ENCODE measurements at places on chromosomes 6 and 20. TPM values are rescaled to one million over a fixed set of nuclear protein-coding genes. Genes with fewer than 3 reads are reported as not detected.

- peak overlapping the region; percentile 92 for H3K27ac ChIP-seq
- H3K4me1 ChIP-seq: peaks cover 7% of the 10 kb centered on the region
- H3K4me3 ChIP-seq: no peak overlapping the region
- peak; percentile 64 for DNase-seq
Measured at GRCh38 chr6:71287038-71287437, 1.6 kb upstream of the OGFRL1 start.

GRCh38 chr6:97674802-97675201 lies 391.8 kb upstream of the MMS22L start:
- H3K4me1 ChIP-seq: no peaks in the 10 kb centered on the region
- H3K27ac ChIP-seq: no peak overlapping the region
- H3K4me3 ChIP-seq: no peak overlapping the region
- no peaks in the 10 kb centered on the region for H3K36me3 ChIP-seq

- no peaks in the 10 kb centered on the region for H3K36me3 ChIP-seq
- H3K4me1 ChIP-seq: peaks cover 11% of the 10 kb centered on the region
- no peaks in the 10 kb centered on the region for H3K27me3 ChIP-seq
- DNase-seq: peak; percentile 92
- peak within 1 kb of the TSS; percentile 96 for H3K27ac ChIP-seq
- H3K4me3 ChIP-seq: peak within 1 kb of the TSS; percentile 98
Measured at GRCh38 chr6:158819213-158819976, at the start of gene EZR. EZR (minus strand) TSS chr6:158819368; CDS start chr6:158818093, 1,275 bp downstream.

DNA sequence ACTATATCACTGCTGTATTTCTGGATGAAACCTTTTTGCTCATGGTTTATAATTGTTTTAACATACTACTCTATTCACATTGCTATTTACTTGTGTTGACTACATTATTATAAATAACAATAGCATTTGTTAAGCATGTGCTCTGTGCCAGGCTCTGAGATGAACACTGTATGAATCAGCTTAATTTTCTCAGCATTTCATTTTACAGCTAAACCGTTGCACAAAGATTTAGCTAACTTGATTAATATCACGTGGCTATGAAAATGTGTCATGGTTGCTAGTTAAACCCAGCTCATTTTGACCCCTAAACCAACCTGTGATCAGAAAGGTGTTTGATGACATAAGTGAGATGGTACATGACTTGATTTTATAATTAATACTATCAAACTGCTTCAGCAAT lies 77.5 kb downstream of the NCOA7 start:
- no peaks in the 10 kb centered on the region for H3K4me1 ChIP-seq
- no peak overlapping the region for H3K4me3 ChIP-seq
- no peak for DNase-seq
- H3K27ac ChIP-seq: no peak overlapping the region
- H3K36me3 ChIP-seq: no peaks in the 10 kb centered on the region

DNA sequence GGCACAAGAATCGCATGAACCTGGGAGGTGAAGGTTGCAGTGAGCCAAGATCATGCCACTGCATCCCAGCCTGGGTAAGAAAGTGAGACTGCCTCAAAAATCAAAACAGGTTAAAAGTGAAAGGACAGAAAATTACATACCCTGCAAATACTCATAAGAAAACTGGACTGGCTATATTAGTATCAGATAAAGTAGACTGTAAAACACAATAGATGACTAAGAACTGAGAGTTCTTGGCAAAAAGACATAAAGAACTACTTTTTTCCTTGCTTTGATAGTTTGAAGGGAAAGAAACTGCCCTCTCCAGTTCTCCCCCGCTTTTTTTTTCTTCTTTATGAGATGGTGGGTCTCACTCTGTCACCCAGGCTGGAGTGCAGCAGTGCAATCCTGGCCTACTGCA lies 17.0 kb downstream of the SNX3 start:
- H3K27ac ChIP-seq: no peak overlapping the region
- DNase-seq: no peak
- H3K4me3 ChIP-seq: no peak overlapping the region
- H3K4me1 ChIP-seq: peaks cover 4% of the 10 kb centered on the region
- no peaks in the 10 kb centered on the region for H3K27me3 ChIP-seq

GRCh38 chr6:148427333-148427732 lies 84.7 kb downstream of the SASH1 start:
- H3K27me3 ChIP-seq: no peaks in the 10 kb centered on the region
- no peaks in the 10 kb centered on the region for H3K4me1 ChIP-seq
- DNase-seq: no peak
- no peak overlapping the region for H3K27ac ChIP-seq
- H3K4me3 ChIP-seq: no peak overlapping the region
- no peaks in the 10 kb centered on the region for H3K36me3 ChIP-seq

ESF1 gene
- 21.7 TPM for total RNA-seq
